ENCODE measurements at places on chromosomes 3 and 15. TPM values are rescaled to one million over a fixed set of nuclear protein-coding genes. Genes with fewer than 3 reads are reported as not detected.

DNA sequence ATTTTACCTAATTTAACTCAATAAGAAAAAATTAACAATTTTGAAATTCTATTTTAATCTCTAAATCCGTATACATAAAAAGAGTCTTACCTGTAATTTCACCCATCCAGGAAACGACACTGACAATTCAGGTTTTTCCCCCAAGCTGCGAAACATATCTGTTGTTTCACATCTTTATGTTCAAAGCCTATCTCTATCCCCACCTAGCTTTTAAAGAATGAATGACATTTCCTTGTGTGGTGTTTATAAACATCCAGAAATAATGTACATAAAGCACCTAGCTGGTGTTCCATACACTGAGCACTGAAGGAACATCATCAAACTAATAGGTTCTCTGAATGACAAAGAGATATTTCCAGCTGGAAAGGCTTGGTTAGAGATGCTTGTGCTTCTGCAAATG lies 867.8 kb downstream of the SQOR start:
- no peak for DNase-seq

DNA sequence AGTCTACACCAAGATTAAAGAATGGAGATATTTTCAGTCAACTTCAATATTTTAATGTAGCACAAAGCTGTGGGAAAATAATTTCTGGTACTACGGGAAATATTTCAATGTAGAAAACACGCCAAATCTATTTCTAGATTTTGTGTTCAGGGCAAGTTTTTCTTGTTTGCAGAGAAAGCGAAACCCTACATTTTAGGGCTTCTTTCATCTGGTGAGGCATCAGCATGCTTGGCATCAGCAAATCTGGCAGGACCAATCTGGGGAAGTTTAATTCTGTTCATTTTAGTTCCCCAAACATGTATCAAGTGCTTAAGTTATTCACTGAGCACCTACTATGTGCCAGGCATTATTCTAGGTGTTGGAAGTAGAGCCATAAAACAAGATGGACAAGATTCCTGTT lies 30.3 kb downstream of the CLRN1 start:
- no peak for DNase-seq

GRCh38 chr15:85026304-85027032 lies 44.8 kb downstream of the PDE8A start:
- DNase-seq = no peak

- DNase-seq = no peak
These were observed 45.8 kb upstream of the IP6K2 start for GRCh38 chr3:48762816-48763215.

USP19 gene
- total RNA-seq = 49.2 TPM
